HuH-7 (cell line): ENCODE measurements at places on chromosomes 2 and 18.
A peak's percentile ranks its signal among the peaks of the same experiment; 100 is the strongest.

DNA sequence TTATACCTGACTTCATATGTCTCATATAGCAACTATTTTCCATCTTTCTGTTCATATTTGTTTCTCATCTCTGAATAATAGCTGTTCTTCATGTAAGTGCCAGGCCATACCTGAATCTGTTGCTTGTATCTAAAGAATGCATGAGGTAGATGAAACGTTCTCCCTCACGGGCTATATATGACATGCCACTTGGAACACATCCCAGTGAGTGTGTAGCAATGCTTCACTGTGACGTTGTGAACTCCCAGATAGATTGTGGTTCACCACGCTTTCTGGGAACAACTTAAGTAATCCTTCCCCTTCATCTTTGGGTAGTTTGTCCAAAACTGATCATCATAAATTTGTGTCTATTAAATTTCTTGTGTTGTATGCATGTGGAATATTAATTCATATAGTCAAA lies 60.1 kb downstream of the RDH14 start:
- DNase-seq, result no peak

- no peak for DNase-seq
Observed at GRCh38 chr2:161199912-161200701, 39.9 kb downstream of the TANK start.

- no peak for DNase-seq
Observed at GRCh38 chr2:241049739-241050623, 51.6 kb downstream of the SNED1 start.

DNA sequence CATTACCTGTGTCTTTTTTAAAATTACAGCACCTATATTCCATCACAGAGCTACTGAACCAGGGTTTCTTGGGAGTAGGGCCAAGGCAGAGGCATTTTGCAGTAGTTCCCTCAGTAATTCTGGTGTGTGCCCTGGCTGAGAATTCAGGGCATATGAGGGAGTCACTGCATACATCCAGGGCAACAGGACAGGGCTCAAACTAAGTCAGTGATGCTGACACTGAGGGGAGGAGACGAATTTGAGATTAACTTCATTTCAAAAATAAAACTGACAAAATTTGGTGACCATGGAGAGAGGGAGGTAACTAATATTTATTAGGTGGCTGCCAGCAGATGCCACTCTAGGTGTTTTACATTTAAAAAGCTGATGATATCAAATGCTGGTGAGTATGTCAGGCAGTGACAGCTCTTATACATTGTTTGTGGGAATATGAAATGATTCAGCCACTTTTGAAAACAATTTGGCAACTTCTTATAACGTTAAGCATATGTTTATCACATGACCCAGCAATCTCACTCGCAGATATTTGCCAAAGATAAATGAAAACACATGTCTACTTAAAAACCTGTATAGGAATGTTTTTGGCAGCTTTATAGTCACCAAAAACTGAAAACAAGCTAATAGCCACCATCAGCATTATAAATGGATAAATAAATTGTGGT lies 20.3 kb downstream of the STRADB start:
- DNase-seq, result no peak

- peak; percentile 8 for DNase-seq
Observed at GRCh38 chr18:24543795-24544498, 83.5 kb downstream of the HRH4 start.

DNA sequence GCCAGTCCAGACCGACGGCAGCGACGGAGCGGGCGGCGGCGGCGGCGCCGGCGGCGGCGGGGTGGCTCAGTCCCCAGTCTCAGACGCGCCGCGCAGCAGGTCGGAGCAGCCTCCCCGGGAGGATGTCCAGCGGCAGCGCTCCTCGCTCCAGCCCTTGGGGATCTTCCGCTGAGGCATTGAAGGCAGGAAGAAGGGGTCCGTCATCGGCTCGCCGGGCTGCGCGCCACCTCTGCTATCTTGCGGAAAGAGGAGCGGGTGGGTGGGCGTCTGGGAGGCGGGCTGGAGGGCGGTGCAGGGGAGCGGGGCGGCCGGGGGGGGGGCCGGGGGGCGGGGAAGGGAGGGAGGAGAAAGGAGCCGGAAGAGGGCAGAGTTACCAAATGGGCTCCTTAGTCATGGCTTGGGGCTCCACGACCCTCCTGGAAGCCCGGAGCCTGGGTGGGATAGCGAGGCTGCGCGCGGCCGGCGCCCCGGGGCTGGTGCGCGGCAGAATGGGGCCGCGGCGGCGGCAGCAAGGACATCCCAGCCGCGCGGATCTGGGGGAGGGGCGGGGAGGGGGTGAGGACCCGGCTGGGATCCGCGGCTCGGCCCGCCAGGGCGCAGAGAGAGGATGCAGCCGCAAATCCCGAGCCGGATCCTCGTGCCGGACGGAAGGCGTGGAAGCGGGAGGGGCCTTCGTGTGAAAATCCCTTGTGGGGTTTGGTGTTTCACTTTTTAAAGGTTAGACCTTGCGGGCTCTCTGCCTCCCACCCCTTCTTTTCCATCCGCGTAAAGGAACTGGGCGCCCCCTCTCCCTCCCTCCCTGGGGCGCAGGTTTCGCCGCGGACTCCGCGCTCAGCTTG lies at the start of gene NETO1:
Gene NETO1 (minus strand): TSS at position 242 of the 839 bp plus-strand sequence. CDS start 696 bp downstream, outside the sequence.
- DNase-seq, result no peak

DNA sequence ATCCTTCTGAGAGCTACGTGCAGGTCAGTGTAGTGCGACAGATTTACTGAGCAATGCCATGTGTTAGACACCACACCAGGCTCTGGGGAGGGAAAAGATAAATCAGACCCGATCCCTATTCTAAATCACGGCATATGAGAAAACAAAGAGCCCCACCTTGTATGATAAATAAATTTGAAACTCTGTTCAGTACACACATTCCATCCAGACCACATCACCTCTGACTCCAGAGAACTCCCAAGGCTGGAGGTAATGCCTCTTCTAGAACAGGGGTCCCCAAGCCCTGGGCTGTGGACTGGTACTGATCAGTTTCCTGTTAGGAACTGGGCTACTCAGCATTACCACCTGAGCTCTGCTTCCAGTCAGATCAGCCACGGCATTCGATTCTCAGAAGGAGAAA lies 77.3 kb downstream of the QPCT start:
- no peak for DNase-seq

GRCh38 chr2:1360557-1361250 lies 52.6 kb upstream of the TPO start:
- DNase-seq, result no peak

DNA sequence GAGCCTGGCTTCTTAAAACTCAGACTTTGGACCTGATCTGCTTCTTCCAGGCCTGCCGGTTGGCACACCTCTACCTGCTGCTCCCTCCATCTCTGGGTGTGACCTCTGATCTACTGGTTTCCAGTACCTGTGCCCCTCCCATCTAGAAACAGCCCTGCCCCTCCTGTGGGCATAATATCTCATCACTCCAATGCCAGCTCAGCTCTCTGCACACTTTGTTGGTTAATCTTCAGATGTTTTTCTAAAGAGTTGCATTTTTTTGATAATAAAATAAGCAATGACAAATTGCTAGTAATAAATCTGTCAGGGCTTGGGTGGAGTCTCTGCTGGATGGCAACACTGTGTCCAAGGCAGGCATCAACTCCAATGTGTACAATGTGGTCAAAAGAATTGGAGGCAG lies 89.6 kb upstream of the PPP1CB start:
- peak; percentile 30 for DNase-seq

DNA sequence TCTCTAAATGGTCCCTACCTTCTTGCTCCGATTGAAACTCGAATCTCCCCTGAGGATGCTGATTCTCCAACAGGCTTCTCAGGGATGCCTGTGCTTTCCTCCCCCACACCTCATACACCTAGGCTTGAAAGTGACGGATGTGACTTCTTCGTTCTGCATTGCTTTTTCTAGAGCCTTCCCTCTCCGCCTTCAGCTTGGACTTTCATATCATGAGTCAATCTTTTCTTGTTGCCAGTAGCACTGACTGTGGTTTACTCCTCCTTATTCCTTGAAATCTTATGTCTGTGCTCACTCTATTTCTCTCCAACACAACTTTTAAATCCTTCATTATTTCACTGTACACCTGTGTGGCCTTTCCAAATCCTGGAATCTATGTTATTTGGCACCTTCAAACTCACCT lies 451.4 kb downstream of the TMX3 start:
- no peak for DNase-seq

- no peak for DNase-seq
Observed at GRCh38 chr2:187874786-187875185, 320.6 kb upstream of the TFPI start.

DNA sequence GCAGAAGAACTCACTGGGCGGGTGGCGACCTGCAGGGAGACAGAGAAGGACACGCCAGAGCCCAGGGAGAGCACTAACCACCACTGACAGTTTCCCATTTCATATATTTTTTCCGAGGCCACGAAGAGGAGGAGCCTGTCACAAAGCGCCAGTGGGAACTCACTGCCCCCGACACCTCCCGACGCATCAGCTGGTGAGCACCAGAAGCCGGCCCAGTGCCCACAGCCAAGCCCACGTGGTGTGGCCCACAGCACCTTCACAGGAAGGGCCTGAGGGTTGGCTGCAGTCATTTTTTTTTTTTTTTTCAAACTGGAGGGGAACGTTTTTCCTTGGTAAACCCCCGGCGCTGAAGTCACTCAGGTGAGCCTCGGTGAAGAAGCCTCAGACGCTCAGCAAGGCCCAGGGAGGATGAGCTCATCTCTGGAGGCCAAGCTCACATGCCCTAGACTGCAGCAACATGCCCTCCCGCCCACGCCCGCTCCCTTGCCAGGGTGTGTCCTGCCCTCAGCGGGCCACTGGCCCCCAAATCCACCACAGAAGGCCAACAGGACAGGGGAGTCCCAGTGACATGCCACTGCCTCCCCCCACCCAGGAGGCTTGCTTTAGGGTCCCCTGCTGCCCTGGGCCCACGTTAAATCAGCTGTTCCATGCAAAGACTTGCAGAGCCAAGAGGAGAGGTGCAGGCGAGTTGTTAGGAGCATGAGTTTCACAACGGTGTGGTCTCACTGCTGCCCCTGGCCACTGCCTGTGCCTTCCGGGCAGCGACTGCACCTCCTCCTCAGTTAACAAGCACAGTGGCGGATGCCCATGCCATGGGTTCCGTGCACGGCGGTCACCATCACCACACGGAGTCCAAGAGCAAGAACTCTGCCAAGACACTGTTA lies 68.1 kb downstream of the PARD6G start:
- no peak for DNase-seq

GRCh38 chr2:71668326-71669057 lies 215.1 kb downstream of the DYSF start:
- no peak for DNase-seq

DNA sequence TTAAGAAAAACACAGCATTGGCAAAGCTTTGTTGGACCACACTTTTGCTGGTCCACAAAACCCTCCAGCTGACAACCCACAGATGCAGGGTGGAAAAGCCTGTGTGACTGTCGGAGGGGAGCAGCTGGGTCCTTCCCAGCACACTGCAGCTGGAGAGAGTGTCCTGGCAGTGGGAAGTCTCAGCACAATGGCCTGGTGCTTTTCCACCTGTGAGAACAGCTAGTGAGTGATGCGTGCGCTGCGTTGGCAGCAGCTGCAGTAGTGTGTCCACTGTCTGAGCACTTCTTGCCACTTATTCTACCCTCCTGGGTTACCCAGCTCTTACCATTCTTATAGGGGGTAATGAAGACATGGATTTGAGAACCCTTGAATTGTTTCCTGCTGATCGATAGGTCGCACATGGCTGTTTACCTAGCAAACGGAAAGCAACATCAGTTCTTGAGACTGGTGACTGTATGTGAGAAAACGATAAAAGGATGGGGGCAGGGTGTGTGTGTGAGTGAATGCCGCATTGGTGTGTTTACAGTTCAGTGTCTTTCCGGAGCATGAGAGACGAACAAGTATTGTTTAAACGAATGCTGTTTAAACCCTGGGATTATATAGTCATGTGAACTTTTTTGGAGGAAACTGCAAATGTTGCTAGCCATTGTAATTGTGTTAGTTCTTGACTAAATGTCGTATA lies 69.7 kb downstream of the LYPD6 start:
- DNase-seq, result peak; percentile 18

GRCh38 chr18:59823596-59824195 lies 76.1 kb upstream of the PMAIP1 start:
- DNase-seq, result peak; percentile 30

GRCh38 chr2:206260188-206261012 lies 14.1 kb upstream of the ZDBF2 start:
- DNase-seq, result no peak

- DNase-seq, result no peak
Observed at GRCh38 chr2:237337586-237337985, 76.4 kb downstream of the COL6A3 start.

DNA sequence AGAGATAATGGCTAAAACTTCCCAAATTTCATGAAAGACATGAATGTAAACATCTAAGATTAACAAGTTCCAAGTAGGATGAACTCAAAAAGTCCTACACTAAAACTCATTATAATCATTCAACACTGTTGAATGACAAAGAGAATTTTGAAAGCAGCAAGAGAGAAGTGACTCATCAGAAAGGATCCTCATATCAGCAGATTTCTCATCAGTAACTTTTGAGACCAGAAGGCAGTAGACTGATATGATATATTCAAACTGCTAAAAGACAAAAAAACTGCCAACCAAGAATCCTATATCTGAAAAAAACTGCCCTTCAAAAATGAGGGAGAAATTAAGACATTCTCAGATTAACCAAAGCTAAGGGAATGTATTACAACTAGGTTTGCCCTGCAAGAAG lies 130.6 kb upstream of the OTX1 start:
- no peak for DNase-seq

DNA sequence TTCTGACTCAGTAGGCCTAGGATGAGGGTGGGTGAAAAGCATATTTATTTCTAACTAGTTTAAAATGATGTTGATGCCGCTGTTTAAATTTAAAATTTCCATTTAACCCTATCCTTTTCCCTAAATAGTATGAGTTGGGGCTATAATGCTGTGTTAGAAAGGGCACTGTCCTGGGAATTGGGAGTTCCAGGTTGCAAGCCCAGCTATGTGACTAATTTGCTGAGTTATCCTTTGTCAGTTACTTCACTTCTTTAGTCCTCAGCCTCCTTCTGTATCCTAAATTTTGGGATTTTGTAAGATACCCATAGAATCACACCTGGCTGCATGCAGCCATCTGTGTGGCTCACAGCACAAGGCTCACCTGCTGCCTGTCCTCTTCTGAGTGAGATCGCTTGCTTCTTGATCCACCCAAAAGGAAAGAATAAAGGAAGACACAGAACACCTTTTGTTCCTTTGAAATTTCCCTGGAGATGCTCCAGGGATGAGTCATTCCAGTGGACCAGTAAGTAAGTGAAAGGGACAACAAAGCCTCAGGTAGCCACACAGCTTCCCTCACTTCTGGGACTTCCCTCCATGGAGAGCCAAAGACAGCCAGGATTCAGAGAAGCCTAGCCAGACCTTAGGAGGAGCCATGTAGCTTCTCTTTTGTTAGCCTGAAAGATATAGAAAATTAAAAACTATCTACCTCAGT lies 97.2 kb downstream of the DTNA start:
- DNase-seq, result no peak

- no peak for DNase-seq
Observed at GRCh38 chr2:220665108-220665471, 907.0 kb downstream of the EPHA4 start.

GRCh38 chr2:10046931-10047330 lies 3.6 kb downstream of the KLF11 start:
- no peak for DNase-seq

- no peak for DNase-seq
Observed at GRCh38 chr2:24359129-24360049, 947 bp downstream of the ITSN2 start.
